ENCODE measurements at places on chromosomes 4 and X.

GRCh38 chr4:111400741-111401140 is 744.5 kb upstream of the FAM241A start:
- DNase-seq, result no peak

DNA sequence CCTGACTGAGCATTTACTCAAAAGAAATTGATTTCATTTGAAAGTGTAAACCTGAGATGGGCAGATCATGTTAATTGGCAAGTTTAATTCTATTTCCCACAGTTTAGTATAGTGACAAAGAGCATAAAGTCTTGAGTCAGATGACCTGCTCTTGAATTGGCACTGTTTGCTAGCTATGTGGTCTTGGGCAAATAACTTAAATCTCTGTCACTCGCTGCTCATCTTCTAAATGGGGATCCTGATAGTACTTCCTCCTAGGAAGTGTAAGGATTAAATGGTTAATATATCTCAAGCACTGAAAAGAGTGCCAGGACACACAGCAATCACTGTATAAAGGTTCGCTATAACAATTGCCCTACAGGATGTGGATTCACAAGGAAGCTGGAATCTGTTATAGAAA is 242.8 kb upstream of the JADE1 start:
- DNase-seq, result no peak

- DNase-seq, result peak; percentile 55
Observed at GRCh38 chrX:48025561-48025960, 18.8 kb downstream of the SPACA5 start.

DNA sequence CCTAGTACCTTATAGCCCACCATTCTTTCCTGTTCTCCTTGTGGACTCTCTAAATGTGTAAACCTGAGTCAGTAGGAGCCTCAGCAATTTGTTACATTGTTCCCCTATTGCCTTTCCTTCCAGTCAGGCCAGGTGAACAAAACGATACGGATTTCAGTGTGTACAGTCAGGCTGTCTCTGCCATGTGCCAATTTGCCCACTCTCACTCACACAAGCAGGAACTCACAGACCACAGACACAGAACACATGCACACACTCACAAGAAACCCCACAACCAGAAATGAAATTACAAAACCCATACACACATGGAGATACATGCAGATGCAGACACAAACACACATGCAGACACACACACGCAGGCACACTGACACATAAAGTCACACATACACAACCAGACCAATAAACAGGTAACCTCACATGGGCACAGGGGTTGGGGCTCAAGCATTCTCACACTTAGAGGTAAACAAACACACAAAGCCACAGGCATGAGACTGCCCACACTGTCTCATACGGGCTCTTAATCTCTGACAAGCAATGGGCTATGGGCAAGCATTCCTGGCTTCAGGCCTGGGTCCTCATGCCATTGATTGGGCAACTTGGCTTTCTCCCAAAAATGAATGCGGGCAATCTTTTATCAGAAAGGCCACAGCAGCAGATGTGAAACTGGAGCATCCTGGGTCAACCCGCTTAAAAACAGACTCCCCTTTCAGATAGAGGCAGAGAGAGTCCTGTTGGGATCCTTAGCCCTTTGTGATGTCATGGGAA is 68.7 kb downstream of the NBDY start:
- DNase-seq, result no peak

DNA sequence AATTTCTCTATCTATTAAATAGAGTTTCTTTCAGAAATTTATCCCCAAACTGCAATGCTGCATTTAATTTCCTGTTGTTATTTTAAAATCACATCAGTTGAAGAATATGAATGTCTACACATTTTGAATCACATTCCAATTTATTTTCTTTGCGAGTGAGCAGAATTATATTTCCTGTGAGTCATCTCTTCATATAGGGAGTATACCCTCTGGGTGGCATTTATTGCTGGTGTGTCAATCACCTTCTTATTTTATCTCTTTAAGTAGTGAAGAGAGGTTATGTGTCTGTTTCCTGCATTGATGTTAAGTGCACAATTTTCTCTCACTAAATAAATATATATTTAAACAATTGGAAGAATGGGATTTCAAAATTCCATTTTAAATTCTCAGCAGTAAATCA is 511.0 kb upstream of the ATOH1 start:
- DNase-seq, result no peak

- no peak for DNase-seq
Observed at GRCh38 chr4:53508446-53508845, 82.8 kb downstream of the LNX1 start.

- no peak for DNase-seq
Observed at GRCh38 chrX:39559229-39559628, 538.5 kb downstream of the BCOR start.

DNA sequence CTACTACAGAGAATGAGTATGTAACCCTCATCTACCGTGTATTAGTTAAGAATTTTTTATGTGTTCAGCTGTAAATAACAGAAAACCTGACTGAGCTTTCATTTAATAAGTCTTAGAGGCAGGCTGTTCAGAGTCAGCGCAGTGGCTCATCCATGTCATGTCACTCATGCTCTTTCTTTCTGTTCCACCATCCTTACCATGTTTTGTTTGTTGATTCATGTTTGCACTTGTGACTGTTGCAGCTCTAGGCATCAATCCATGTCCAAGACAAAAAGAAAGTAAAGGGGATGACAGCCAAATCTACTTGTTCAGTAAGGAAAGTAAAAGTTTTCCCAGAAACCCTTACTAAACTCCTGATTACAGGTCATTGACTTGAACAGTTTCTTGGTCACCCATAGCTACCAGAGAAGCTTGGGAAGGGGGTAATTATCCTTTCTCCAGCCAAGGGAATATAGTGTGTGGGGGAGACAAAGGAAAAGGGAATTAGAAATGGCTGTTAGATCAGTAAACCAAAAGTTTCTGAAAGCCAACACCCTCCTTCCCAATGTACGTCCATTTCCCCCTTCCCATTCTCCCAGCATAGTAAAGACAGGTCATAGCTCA is 9.0 kb downstream of the ART3 start:
- DNase-seq, result no peak

DNA sequence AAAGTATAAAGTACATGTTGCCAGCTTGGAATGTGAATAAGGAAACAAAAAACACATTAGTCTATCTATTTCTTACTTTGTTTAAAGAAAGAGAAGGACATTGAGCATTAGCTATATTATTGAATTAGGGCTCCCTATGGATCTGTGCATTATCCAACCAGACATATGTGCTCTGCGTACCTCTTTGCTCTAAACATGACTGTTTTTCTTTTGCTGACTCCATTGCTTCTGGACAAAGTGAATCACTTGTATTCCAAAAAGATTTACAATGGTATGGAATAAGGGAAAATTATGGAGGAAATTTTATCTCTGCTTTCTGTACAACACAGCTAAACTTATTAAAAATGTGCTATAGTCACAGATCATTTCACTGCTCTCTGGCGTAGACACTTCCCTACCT is 727.8 kb upstream of the LCORL start:
- DNase-seq, result no peak

DNA sequence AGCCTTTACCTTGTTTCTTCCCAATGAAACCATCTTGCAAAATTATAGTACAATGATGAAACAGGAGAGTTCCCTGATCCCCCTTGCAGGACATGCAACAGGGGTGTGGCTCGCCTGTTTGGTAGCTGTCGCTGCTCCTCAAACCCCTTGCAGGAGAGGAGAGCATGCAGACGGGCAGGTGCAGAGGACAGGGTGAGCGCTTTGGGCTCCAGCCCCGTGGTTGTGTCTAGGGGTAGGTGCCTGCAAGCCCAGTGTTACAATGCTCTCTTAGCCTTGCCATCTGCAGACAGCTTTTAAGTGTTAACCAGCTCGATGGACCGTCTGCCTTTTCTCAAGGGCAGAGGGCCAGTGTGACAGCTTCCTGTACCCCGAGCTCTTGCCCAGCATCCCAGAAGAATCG is 102.0 kb downstream of the TAB3 start:
- DNase-seq, result no peak

DNA sequence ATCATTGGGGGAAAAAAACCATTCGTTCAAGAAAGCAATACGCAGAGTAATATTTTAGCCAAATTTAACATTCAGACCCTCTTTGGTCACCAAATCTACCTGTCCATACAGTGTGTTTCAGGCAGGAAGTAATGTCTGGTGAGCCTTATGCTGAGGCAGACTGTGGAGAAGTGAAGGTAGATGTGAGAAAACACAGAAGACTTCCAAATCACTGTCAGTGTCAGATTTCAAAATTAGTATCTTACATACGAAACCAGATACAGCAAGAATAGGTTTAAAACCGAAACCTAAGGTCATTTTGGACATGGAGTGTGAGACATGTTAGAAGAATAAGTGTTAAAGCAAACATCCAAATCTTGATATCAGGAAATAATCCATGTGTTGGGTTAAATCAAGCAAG is 664.5 kb upstream of the HTR2C start:
- DNase-seq, result no peak

- DNase-seq, result no peak
Observed at GRCh38 chrX:39721566-39722279, 376.0 kb downstream of the BCOR start.

GRCh38 chr4:95219109-95219508 is 329.7 kb downstream of the UNC5C start:
- DNase-seq, result no peak

DNA sequence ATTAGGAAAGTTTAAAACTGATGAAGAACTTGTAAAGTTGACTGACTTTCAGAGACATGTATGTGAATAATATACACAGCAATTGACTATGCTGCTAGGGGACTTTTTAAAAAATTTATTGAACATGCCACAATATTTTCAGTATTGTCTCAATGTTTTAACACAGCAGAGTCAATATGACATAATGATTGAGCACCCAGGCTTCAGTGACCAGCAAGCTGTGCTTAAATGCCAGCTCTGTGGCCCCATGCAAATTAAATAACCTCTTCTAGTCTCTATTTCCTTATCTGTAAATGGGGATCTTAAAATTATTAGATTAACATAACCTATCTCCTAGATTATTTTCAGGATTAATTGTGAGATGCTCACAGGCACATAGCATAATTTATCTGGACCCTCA is 56.8 kb upstream of the TXK start:
- no peak for DNase-seq

GRCh38 chr4:76750716-76751115 is 147.2 kb downstream of the SOWAHB start:
- no peak for DNase-seq

DNA sequence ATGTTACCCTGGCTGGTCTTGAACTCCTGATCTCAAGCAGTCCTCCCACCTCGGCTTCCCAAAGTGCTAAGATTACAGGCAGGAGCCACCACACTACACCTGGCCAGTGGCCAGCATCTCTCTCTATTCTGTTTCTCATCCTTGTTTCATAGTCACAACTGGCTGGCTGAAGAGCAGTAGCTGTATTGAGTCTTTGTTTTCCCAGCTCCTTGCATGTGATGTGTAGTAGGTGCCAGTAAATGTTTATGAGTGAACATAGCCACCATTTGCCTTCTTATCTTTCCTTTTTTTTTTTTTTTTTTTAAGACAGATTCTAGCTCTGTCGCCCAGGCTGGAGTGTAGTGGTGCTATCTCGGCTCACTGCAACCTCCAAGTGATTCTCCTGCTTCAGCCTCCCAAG is 23.6 kb downstream of the NUDT9 start:
- no peak for DNase-seq

DNA sequence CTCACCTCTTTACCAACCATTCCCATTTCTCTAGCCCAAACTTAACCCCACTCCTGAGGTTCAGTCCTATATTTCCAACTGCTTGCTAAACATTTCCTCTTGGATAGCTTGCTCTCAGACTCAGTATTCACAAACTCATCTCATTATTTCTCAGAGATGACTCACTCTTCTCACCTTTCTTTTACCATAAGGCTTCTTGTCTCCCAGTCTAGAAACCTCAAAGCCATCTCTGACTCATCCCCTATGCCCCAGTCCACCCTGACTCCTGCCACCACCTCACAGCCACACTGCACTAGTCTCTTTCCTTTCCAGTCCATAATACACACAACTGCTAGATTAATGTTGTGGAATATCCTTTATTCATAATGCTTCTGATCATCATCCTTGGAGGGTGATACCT is 4.8 kb downstream of the FRMPD3 start:
- DNase-seq, result no peak

- DNase-seq, result no peak
Observed at GRCh38 chr4:150023489-150023888, 54.8 kb upstream of the DCLK2 start.

DNA sequence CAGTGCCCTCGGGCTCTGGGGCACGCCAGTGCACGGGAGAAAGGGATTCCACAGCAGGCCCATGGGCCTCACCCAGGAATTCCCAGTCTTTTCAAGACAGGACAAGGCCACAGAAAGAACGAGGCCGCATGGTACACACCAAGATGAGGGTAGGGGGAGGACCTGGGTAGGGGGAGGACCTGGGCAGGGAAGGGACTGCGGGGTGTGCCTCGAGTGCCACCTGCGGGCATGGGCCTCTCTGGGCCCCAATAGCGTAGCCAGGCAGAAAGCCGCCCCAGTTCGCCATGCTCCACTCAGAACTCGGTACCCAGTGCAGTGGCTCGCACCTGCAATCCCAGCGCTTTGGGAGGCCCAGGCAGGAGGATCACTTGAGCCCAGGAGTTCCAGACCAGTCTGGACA is 14.0 kb upstream of the DUSP9 start:
- no peak for DNase-seq

- no peak for DNase-seq
Observed at GRCh38 chrX:50161127-50161526, 39.7 kb downstream of the AKAP4 start.

DNA sequence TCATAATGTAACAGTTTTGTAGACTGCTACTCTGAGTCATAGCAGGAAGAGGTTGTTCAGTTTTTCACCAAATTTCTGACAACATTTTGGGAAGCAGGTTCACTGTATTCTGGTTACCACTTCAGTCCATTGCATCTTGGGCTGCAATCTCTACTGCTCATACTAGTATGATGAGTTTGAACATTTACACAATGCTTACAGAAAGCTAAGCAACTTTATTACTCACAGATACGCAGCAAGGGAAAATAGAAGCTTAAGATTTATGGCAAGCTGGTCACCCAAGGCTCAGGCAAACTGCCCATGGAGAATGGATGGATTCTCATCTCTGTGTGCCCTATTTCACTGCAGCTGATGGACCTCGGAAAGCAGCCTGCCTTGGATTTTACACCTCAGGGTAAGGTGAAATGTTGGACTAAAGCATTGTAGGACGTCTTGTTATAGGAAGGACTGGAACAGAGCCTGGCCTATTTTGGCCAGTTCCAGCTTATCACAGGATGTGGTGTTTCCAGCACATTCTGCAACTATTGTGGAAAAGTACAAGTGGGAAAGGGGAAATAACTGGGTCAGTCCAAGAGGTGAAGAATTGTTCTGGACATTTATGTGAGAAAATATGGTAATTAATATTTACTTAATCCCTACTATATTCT is 887.1 kb upstream of the AGA start:
- DNase-seq, result no peak

DNA sequence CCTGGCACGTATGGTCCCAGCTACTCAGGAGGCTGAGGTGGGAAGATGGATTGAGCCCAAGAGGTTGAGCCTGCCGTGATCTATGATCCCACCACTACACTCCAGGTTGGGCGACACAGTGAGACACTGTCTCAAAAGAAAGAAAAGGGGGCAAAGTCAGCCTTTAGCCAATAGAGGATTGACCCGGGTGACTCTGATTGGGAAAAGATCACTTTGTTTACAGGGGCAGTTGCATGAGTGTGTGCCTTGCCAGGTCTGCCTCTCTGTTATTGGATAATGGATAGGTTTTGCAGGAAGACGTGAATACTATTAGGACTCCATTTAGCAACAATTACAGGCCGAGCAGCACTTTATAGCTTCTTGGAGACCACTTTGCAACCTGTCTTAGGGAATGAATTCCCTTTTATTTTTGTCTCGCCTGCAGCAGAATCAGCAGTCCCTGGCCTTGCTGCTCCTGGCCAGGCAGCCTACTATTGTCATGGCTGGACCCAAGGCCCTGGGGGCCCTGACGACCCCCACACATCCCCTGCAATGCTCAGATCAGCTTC is 103.2 kb upstream of the PSAPL1 start:
- DNase-seq, result no peak

Measured in CD4-positive, alpha-beta T cell treated with Interleukin-6 at 100 ng/mL for 8 hours (primary cell).